ENCODE measurements at places on chromosomes 5 and 9.

GRCh38 chr5:180103487-180104167, 32.1 kb upstream of the RNF130 start:
- DNase-seq, result no peak

- DNase-seq, result no peak
Measured at GRCh38 chr5:99771296-99771695, 763.9 kb upstream of the FAM174A start.

DNA sequence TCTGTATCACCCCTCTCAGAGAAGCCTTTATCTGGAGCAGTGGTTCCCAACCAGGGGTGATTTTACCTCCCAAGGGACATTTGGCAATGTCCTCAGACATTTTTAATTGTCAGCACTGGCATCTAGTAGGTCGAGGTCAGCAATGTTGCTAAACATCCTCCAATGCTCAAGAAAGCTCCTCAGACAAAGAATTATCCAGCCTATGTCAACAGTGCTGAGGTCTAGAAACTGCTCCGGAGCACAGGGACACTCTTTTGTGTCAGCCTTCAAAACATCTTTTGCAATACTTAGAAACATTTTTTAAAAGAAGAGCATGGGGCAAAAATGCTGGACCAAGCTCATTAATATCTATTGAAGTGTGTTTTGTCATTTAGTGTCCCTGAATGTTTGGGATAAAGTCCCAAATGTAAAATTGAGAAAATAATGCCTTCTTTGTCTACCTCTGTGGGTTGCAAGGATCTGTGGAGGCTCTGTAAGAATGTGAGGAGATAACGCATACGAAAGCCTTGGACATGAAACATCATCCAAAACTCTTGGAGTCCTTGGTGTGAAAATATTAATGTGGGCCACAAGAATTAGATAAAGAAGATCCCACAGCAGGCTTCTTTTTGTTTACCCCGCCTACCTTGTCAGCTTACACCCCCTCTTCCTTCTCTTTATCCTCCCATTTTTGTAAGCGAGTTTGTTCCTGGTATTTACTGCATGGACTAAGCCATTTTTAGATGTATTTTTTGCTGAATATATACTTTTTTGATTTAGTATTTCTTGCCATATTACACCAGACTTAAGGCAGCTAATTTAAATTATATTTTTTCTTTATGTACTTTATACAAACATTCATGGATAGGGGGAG, 193.5 kb downstream of the CD180 start:
- no peak for DNase-seq

GRCh38 chr5:53820119-53820801, 259.8 kb downstream of the NDUFS4 start:
- DNase-seq, result no peak
